ENCODE measurements at places on chromosomes 3 and 15.

- no peak for DNase-seq
These were observed 930.7 kb downstream of the MCTP2 start for GRCh38 chr15:95162069-95162468.

DNA sequence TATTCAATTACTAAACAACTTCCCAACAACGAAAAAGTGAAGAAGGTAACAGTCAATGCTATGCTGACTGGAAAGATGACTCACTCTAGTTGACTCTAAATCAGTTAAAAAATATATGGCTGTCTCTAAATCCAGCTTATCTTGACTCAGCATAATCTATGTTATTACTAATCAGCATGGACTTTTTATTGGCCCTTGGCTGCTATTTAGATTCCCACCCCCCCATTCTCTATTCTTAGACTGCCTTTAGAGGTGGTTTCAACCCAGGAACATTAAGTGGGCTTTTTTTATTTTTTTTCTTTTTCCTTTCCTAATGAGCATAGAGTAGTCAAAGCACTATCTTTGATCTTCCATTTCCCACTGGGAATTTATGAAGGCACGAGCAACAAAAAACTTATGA lies 1.9 kb downstream of the PCOLCE2 start:
- DNase-seq = no peak

DNA sequence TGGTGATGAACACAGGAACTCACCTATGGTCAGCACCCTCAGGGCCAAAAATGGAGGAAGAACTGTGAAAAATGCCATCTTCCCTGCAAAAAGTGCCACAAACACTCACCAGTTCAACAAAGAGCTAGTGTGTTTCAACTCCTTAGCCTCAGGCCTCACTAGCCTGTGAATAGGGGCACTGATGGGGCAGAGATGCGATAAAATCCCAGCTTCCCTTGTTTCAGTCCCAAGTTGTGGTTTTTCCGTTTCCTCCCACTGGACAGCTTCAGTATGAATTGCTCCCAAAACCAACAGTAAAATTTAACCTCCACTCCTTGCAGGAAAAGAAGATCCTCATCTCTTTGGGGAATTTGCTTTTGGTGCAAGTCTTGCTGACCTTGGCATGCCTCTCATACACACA lies 117.4 kb upstream of the ADAMTS9 start:
- DNase-seq = no peak

GRCh38 chr3:35894735-35895134 lies 255.4 kb downstream of the ARPP21 start:
- no peak for DNase-seq

DNA sequence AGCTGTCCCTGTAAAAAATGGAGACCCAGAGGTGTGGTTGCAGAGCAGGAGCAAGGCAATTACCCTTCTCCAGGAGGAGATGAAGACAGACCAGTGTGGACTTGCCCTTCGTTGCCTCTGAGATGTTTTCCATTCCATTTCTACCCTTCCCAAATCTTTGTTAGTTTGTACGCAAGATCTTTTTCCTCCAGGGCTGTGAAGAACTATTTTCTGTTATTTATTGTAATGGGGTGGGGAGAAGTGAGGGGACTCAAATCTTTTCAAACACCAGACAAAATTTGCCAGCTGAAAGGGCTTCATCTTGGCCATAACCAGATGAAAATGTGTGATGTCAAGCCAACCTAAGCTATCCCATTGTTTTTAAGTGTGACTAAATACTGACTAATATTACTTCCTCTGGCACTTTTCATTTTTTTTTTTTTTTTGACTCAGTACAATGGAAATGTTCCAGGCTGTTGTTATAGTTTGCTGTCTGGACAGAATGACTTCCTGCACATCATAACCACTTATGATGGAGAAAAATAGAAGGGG lies 271.3 kb upstream of the TPRG1 start:
- DNase-seq = no peak

- DNase-seq = no peak
These were observed 20.4 kb downstream of the CDIN1 start for GRCh38 chr15:36599620-36600433.

DNA sequence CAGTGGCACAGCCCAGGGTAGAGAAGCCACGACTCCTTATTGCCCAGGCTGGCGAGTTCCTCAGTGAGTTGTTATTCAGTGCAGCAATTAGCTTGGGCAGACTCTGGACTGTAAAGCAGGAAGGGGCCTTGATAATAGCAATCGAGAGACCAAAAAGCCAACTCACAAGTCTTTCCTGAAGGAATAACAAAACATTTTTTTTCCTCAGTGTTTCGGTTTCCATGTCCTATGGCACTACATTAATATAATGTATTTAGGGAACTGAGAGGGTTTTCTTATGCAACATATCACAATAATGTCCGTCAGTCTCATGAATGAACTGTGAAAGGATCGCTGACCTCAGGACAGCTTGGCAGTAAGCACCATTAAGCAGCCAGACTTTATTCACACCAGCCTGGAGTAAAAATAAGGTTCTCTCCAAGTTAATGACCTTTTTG lies 248.9 kb upstream of the TBL1XR1 start:
- no peak for DNase-seq

DNA sequence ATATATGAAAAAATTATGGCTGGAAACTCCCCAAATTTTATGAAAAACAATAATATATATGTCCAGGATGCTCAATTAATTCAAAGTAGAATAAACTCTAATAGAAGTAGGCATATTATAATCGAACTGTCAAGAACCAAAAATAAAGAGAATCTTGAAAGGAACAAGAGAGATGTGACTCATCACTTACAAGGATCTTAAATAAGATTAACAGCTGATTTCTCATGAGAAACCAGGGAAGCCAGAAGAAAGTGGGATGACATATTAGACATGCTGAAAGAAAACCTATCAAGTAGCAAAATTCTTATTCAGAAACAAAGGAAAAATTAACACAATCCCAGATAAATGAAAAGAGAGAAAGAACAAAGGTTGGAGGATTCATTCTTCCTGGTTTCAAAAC lies 66.8 kb downstream of the FAIM start:
- DNase-seq = no peak

DNA sequence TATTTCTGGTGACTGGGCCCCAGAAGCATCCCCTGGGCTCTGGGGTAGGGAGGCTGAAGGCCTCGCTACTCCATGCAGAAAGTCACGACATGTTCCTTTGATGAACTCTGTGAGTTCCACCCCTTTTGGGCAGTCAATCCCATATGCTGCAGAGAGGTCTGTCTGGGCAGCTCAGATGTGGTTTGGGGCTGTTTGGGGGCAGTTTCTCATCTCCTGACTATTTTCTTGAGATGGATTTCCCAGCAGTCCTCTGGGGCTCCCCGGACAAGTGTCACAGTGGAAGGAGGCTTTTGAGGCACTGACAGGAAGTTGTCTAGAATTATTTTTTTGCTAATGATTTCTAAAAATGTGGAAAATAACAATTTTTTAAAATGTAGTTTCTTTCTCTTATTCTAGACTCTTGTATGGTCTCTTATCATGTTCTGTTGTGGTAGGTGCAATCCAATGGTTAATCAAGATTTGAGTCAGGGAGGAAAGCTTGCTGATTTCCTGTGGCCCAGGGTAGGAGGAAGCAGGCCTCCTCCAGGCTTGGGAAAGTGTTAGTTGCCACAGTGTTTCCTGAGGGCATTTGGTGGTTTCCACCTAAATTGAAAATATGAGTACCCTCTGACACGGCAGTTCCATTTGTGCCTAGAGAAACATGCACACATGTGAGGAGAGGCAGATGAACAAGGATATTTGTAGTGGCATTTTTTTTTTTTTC lies 19.9 kb upstream of the TATDN2 start:
- DNase-seq = no peak

GRCh38 chr15:28934645-28935044 lies 48.9 kb downstream of the APBA2 start:
- DNase-seq = no peak

- DNase-seq = no peak
These were observed 26.7 kb upstream of the STAG1 start for GRCh38 chr3:136778865-136779264.

DNA sequence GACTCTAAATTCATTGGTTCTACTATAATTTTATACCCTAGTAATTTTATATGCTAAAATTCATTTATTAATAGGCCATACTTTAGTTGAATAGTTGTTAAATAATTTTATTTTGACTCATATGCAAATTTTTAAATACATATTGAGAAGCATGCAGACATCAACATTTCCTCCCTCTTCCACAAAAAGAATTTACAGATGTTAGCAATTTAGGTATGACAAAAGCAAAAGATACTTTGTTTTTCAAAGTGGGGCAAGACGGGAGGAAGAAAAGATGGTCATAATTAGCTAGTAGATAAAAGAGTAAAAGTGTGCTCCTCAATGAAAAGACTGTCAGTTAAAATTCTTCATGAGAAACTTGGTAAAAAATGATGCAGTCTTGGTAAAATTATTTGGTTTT lies 148.9 kb upstream of the TSPAN3 start:
- no peak for DNase-seq

DNA sequence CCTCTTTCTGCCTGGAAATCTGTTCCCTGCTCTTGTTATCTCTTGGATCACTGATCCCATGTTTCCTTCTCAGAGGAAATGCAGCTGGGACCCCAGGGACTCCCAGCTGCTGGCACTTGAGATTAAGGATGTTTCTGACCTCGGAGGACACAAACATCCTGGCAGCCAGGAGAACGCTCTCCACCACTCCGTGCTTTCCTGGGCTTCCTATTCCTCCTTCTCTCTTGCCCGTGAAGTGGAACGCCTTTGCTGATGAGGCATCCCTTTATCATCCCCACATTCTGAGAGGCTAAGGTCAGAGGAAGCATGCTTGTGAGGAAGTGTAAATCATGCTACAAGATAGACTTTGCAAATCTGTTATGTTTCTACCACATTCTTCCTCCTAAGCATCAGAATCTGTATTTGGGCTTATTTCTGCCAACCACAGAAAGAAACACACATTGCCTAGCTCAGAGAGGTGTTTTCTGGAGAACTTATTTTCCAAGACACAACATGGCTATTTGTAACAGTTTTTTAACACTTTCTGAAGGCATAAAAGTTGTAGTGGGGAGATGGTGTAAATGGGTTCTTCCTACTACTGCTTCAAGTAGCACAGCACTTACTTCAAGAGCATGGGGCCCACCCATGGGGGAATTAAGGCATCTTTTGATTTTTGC lies 25.6 kb upstream of the LDHAL6B start:
- no peak for DNase-seq

- DNase-seq = no peak
These were observed 21.1 kb upstream of the MAP3K13 start for GRCh38 chr3:185341616-185342458.

- no peak for DNase-seq
These were observed 60.2 kb downstream of the NPTN start for GRCh38 chr15:73573037-73573436.

- no peak for DNase-seq
These were observed 237.5 kb downstream of the NTRK3 start for GRCh38 chr15:88018869-88019641.

GRCh38 chr15:78291698-78292097 lies 7.7 kb downstream of the SKIC8 start:
- no peak for DNase-seq

- DNase-seq = no peak
These were observed 26.3 kb upstream of the THRB start for GRCh38 chr3:24520976-24521419.

GRCh38 chr15:81087066-81087465 lies 47.0 kb upstream of the CFAP161 start:
- DNase-seq = no peak

GRCh38 chr3:102179326-102180177 lies 255.3 kb upstream of the ZPLD1 start:
- no peak for DNase-seq

- no peak for DNase-seq
These were observed 20.1 kb upstream of the PLSCR5 start for GRCh38 chr3:146625186-146625775.

DNA sequence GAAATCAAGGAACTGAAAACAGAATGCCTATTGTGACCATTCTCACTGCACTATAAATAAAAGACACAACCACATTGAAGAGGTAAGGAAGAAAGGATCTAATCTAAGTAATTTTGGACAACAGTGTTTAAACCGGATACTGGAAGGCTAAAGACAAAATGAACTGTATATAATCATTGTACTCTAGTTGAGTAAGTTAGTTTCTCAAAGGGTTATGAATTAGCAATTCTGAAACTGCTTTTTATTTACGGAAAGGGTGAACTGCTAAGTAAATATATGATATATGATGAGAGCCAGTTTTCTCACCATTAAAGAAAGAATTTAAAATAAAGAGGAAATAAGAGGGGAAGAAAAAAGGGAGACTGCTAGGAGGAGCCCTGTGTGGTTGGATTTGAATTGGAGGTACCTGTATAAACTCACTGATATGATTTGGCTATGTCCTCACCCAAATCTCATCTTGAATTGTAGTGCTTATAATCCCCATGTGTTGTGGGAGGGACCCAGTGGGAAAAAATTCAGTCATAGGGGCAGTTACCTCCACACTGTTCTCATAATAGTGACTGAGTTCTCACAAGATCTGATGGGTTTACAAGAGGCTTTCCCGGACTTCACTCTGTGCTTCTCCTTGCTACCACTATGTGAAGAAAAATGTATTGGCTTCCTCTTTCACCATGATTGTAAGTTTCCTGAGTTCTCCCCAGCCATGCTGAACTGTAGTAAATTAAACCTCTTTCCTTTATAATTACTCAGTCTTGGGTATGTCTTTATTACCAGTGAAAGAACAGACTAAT lies 607.7 kb downstream of the PYDC2 start:
- no peak for DNase-seq

DNA sequence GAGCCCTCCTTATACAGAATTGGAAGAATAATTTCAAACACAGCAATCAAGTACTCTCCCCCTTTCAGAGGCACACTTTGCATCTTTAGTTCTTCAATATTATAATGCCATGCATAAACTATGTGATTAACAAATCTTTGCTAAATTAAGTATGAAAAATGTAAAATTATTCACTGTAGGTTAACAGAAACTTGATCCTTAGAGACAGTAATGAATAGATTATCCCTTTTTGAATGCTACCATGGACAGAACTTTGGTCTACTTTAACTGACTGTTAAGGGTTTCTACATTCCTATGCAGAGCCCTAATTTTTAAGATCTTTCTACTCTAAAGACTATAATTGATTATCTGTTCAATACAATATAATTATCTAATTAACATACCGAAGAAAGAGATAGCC lies 25.7 kb upstream of the XXYLT1 start:
- DNase-seq = no peak

GRCh38 chr3:65627062-65627461 lies 411.7 kb downstream of the MAGI1 start:
- no peak for DNase-seq

- no peak for DNase-seq
These were observed 4.4 kb downstream of the ACAP2 start for GRCh38 chr3:195438371-195438770.

DNA sequence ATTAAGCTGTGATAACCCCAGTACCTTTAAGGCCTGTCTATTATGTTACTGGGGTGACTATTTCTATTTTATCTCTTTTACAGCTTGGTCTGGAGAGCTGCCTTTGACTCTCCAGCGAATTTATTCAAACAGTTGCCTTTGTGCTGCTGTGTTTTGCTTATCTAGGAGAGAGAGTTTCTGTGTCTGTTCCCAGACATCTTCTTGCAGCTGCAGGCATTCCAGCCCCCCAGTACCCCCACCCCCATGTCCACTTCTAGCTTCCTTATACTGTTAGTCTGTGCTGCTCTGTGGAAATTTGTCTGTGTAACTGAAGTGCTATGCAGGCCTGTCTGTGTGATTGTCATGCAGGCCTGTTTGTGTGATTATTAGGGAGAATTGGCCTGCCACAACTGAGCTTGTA lies 713.7 kb upstream of the SEMA6D start:
- DNase-seq = no peak

- DNase-seq = peak; percentile 78
These were observed 35.3 kb downstream of the ANXA2 start for GRCh38 chr15:60362321-60363086.

GRCh38 chr3:23709987-23710386 lies 95.8 kb upstream of the UBE2E1 start:
- DNase-seq = no peak

- no peak for DNase-seq
These were observed 273.2 kb downstream of the MFSD1 start for GRCh38 chr3:159074756-159075701.
